Activated T-cell treated with anti-CD3 and anti-CD28 coated beads, Interleukin-2, amount 50 U/mL, for 72 hours (primary cell): ENCODE measurements at places on chromosomes 12 and 14. TPM values are rescaled to one million over a fixed set of nuclear protein-coding genes. Genes with fewer than 3 reads are reported as not detected.

HVCN1 gene
- total RNA-seq, result 12.8 TPM

RD3L gene
- not detected for total RNA-seq

SIX6 gene
- total RNA-seq, result not detected

CHGA gene
- not detected for total RNA-seq

LRCOL1 gene
- not detected for total RNA-seq

SDSL gene
- 3.2 TPM for total RNA-seq

GRIN2B gene
- not detected for total RNA-seq
